ENCODE measurements at places on chromosomes 12 and 14. TPM values are rescaled to one million over a fixed set of nuclear protein-coding genes. Genes with fewer than 3 reads are reported as not detected.

The EXOC3L4 gene
- total RNA-seq, result not detected

The KRT6C gene
- total RNA-seq, result not detected

The CD27 gene
- 43.8 TPM for total RNA-seq

GRCh38 chr12:89236237-89236636, 116.1 kb downstream of the DUSP6 start:
- H3K4me1 ChIP-seq, result peaks cover 7% of the 10 kb centered on the region
- no peak overlapping the region for H3K4me3 ChIP-seq
- peaks cover 2% of the 10 kb centered on the region for H3K27me3 ChIP-seq
